Breast epithelium (tissue), 4 donors: ENCODE measurements at places on chromosomes 7 and 10.
A peak's percentile ranks its signal among the peaks of the same experiment; 100 is the strongest.

- no peaks in the 10 kb centered on the region for H3K27me3 ChIP-seq
- DNase-seq = no peak
- H3K4me1 ChIP-seq = no peaks in the 10 kb centered on the region
- H3K4me3 ChIP-seq = no peak overlapping the region
- H3K27ac ChIP-seq = no peak overlapping the region
Measured at GRCh38 chr7:11345621-11346020, 371.9 kb downstream of the PHF14 start.

GRCh38 chr7:53315981-53316380 is 280.5 kb downstream of the POM121L12 start:
- H3K4me3 ChIP-seq = no peak overlapping the region
- no peaks in the 10 kb centered on the region for H3K36me3 ChIP-seq
- H3K27ac ChIP-seq = no peak overlapping the region

- no peaks in the 10 kb centered on the region for H3K27me3 ChIP-seq
- H3K27ac ChIP-seq = no peak overlapping the region
- no peak for DNase-seq
Measured at GRCh38 chr7:54978364-54979116, 40.3 kb upstream of the EGFR start.

DNA sequence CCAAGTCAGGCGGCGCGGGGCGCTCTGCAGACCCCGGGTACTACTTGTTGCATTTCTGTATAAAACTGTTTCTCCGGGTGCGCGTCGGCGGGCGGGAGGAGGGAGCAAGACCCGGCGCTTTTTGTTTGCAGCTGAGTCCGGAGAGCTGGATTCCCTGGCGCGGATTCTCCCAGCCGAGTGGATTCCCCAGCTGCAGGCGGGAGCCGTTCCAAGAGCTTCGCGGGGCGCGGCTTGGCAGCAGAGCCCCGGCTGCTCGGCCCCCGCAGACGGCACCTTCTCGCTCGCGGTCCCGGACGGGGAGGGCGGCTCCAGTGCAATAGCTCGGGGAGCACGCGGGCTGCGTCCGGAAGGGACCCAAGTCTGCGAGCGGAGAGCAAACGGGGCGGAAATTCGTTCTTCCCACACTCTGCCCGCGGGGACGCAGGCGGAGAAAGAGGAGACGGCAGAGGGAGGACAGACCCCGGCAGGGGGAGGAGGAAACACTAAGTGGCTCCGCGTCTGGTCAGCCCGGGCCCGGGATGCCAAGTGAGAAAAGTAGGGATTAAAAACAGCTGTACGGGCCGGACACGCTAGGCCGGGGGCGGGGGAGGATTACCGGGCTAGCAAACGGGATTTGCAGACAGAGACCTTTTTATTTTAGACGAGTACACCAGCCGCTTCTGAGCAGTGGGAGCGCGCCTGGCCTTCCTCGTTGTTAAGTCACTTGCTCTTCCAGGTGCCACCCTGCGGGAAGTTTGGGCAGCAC is at the start of gene TRIL:
TSS of gene TRIL (minus strand) at position 96 of the 745 bp plus-strand sequence. CDS start 284 bp downstream, outside the sequence.
- peak; percentile 77 for DNase-seq
- H3K27ac ChIP-seq = peak within 1 kb of the TSS; percentile 94
- H3K4me1 ChIP-seq = peaks cover 5% of the 10 kb centered on the region
- H3K36me3 ChIP-seq = no peaks in the 10 kb centered on the region
- no peaks in the 10 kb centered on the region for H3K27me3 ChIP-seq
- H3K4me3 ChIP-seq = peak within 1 kb of the TSS; percentile 52

DNA sequence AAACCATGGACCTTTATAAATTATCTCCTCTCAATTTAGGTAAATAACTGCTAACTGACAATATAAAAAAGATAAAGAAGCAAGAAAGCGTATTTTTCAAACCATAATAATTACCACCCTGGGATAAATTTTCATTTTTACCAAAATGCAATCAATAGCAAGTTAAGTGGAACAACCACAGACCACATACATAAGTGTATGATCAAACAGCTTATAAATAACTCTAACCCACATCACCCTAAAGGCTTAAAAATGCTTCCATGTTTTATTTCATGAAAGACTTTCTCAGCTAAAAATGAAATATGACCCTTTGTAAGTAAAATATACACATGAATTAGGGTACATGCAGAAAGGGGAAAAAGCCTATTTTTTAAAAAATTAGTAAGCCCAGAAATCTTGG is 156.5 kb downstream of the SGMS1 start:
- no peak for DNase-seq
- H3K36me3 ChIP-seq = no peaks in the 10 kb centered on the region
- H3K4me3 ChIP-seq = no peak overlapping the region

- no peak for DNase-seq
- H3K4me1 ChIP-seq = peaks cover 3% of the 10 kb centered on the region
- no peak overlapping the region for H3K27ac ChIP-seq
- H3K27me3 ChIP-seq = no peaks in the 10 kb centered on the region
Measured at GRCh38 chr7:1176891-1177373, 16.9 kb upstream of the ZFAND2A start.

DNA sequence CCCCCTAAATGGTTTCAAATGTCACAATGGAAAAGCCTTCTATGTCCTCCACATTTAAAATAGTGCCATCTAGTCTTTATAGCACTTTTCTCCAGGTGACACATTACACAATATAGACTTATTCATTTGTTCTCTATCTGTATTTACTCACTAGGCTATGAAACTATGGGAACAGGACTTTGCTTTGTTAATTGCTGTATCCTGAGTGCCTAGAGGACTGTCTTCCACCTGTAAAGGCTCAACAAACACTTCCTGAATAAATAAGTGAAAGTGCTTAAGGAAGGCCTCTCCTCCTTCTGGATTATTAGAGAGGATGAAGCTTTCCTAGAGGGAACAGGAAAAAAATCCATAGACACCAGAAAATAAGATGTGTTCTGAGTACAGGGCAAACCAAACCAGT is 397.6 kb upstream of the LRRN3 start:
- H3K4me1 ChIP-seq = no peaks in the 10 kb centered on the region
- H3K27ac ChIP-seq = no peak overlapping the region
- DNase-seq = no peak
- no peaks in the 10 kb centered on the region for H3K27me3 ChIP-seq
- no peaks in the 10 kb centered on the region for H3K36me3 ChIP-seq

GRCh38 chr7:102425639-102426267 is 7.6 kb upstream of the ORAI2 start:
- H3K36me3 ChIP-seq = peaks cover 6% of the 10 kb centered on the region
- H3K4me3 ChIP-seq = no peak overlapping the region
- peak; percentile 42 for DNase-seq
- H3K4me1 ChIP-seq = no peaks in the 10 kb centered on the region

DNA sequence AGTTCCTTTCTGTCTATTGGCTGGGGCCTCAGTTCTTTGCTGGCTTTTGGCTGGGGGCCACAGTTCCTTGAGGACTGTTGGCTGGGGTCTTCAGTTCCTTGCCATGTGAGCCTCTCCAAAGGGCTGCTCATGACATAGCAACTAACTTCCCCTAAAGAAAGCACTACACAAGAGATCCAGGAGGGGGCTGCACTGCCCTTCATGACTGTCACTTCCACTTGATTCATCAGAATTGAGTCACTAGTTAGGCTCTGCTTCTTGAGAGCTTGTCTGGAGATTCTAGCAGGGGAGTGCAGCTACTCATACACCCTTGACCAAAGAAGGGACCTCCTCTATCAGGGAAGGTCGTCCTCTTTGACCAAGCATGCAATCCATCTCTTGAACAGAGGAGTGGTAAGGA is 38.0 kb upstream of the MKX start:
- H3K4me1 ChIP-seq = no peaks in the 10 kb centered on the region
- no peaks in the 10 kb centered on the region for H3K36me3 ChIP-seq
- no peak overlapping the region for H3K27ac ChIP-seq
- H3K27me3 ChIP-seq = no peaks in the 10 kb centered on the region
- DNase-seq = no peak

- H3K4me3 ChIP-seq = no peak overlapping the region
- no peaks in the 10 kb centered on the region for H3K4me1 ChIP-seq
- H3K36me3 ChIP-seq = no peaks in the 10 kb centered on the region
- DNase-seq = no peak
- no peaks in the 10 kb centered on the region for H3K27me3 ChIP-seq
- no peak overlapping the region for H3K27ac ChIP-seq
Measured at GRCh38 chr10:13168781-13169180, 7.4 kb downstream of the MCM10 start.

GRCh38 chr7:98133621-98134303 is 27.1 kb downstream of the LMTK2 start:
- no peak overlapping the region for H3K27ac ChIP-seq
- H3K36me3 ChIP-seq = no peaks in the 10 kb centered on the region
- H3K4me3 ChIP-seq = no peak overlapping the region

GRCh38 chr10:84185526-84186175 is 8.7 kb upstream of the CDHR1 start:
- H3K4me1 ChIP-seq = no peaks in the 10 kb centered on the region
- DNase-seq = no peak
- no peak overlapping the region for H3K27ac ChIP-seq

- H3K36me3 ChIP-seq = no peaks in the 10 kb centered on the region
- DNase-seq = no peak
- no peaks in the 10 kb centered on the region for H3K4me1 ChIP-seq
Measured at GRCh38 chr7:97847791-97848190, 24.4 kb downstream of the ASNS start.

- no peak overlapping the region for H3K27ac ChIP-seq
- no peaks in the 10 kb centered on the region for H3K4me1 ChIP-seq
- H3K27me3 ChIP-seq = peaks cover 16% of the 10 kb centered on the region
- no peaks in the 10 kb centered on the region for H3K36me3 ChIP-seq
- no peak overlapping the region for H3K4me3 ChIP-seq
Measured at GRCh38 chr10:130470286-130470685, 334.1 kb downstream of the GLRX3 start.

DNA sequence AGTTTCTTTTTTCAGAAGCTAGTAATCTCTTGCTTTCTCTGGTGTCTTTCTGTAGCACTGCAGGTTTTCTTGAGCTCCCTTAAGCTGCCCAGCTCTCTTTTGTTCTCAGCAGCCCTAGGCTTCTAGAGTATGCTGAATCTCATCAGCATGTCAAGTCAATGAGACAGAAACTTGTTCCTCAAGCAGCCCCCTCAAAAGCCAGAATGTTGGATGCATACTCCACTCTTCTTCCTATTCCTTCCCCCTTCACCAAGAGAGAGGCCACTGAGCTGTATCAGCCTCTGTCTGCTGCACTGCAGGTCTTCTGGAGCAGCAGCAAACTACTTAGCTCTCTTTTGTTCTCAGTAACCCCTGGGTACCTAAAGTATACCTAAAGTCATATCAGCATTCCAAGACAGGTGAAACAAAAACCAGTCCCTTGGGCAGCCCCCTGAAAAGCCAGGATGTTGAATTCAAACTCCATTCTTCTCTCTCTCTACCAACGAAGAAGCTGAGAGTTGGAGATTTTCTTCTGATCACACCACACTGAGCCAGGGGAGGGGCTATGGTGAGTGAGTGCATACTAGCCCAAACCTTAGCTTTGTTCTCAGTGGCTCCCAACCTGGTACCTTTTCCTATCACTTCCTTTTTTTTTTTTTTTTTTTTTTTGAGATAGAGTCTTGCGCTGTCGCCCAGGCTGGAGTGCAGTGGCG is 73.3 kb upstream of the WAC start:
- H3K4me3 ChIP-seq = no peak overlapping the region
- no peaks in the 10 kb centered on the region for H3K36me3 ChIP-seq
- no peaks in the 10 kb centered on the region for H3K27me3 ChIP-seq

- H3K36me3 ChIP-seq = no peaks in the 10 kb centered on the region
- H3K27me3 ChIP-seq = no peaks in the 10 kb centered on the region
- no peak for DNase-seq
- H3K27ac ChIP-seq = no peak overlapping the region
- H3K4me1 ChIP-seq = no peaks in the 10 kb centered on the region
Measured at GRCh38 chr10:52279546-52279945, 34.5 kb upstream of the DKK1 start.

GRCh38 chr7:17063045-17063383 is 181.2 kb upstream of the AGR3 start:
- DNase-seq = no peak
- H3K4me1 ChIP-seq = no peaks in the 10 kb centered on the region
- H3K36me3 ChIP-seq = no peaks in the 10 kb centered on the region
- H3K27ac ChIP-seq = no peak overlapping the region

DNA sequence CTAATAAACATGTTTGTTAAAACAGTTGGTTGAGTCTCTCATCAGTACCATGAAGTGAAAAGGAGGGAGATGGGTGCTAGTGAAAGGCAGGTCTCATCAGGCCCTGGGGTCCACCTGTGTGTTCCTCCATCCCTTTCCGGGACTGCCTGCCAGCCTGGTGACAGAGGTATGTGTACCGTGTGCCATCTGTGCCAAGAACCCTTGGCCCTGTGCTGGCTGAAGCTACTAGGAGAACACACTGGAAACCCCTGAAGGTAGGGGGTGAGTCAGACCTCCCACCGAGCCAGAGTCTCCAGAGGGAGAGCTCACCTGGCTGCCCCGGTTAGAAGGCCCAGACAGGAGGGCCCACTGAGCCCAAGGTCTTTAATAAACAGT is 2.3 kb downstream of the DDIT4 start:
- DNase-seq = peak; percentile 86
- H3K27me3 ChIP-seq = no peaks in the 10 kb centered on the region
- no peaks in the 10 kb centered on the region for H3K36me3 ChIP-seq
- peak overlapping the region; percentile 99 for H3K27ac ChIP-seq
- peak overlapping the region; percentile 89 for H3K4me3 ChIP-seq

DNA sequence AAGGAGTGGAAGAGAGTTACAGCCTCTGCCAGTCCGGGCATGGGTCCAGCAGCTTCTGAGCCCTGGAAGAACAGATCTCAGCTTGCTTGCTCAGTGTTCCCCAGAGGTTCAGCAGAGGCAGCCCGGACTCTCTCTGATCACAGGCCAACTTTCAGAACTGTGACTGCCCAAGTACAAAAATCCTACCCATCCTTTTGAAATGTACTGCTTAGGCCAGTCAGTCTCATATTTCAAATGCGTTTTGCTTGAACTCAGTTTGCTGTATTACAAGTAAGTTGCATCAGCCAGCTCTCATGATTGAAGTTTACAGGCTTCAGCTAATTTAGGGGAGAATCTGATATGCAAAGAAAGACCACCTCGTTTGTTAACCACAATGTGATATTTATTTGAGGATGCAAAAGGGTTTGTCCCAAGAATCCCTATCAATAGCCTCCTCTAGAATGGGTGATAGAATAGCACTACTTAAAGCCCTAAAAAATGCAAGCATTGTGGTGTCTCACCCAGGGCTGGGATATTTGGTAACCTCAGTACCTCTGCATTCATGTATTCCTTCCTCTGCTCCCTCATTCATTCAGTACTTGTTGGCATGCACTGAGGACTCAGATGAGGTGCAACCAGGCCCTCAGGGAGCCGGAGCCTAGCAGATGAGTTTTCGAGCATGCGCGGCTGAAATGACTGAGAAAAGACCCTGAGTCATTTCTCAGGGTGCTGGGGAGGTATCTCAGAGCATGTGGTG is 7.0 kb downstream of the AIMP2 start:
- no peaks in the 10 kb centered on the region for H3K27me3 ChIP-seq
- no peaks in the 10 kb centered on the region for H3K4me1 ChIP-seq
- H3K27ac ChIP-seq = peak overlapping the region; percentile 40
- no peak overlapping the region for H3K4me3 ChIP-seq
- DNase-seq = peak; percentile 60

GRCh38 chr10:98293550-98294269 is 25.7 kb upstream of the LOXL4 start:
- no peaks in the 10 kb centered on the region for H3K27me3 ChIP-seq
- H3K4me3 ChIP-seq = no peak overlapping the region
- DNase-seq = peak; percentile 66

DNA sequence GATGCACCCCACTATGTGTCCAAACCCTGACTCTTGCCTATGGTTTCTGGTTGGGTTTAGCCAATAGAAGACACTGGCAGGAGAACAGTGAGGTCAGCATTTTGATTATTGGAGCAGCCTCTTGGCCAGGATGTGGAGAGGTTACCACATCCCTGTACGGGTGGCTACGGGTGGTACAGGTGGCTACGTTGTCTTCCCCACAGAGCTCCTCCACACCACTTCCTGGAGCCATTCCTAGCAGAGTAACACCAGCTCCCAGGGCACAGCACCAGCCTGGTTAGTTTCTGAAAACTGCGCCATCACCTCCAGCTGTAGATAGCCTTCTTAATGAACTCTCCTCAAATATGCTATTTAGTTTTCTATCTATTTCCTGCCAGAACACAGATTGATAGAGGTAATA is 445.2 kb downstream of the INHBA start:
- H3K27ac ChIP-seq = no peak overlapping the region
- no peak for DNase-seq
- H3K4me3 ChIP-seq = no peak overlapping the region
